Skeletal muscle tissue (tissue), 5 donors: ENCODE measurements at places on chromosomes 2 and 18. TPM values are rescaled to one million over a fixed set of nuclear protein-coding genes. Genes with fewer than 3 reads are reported as not detected.

Gene STARD6
- total RNA-seq = not detected

Gene CCDC74B
- total RNA-seq = not detected

Gene PLGLB1
- total RNA-seq = 2.1 TPM

Gene MAB21L4
- total RNA-seq = not detected

Gene AGXT
- not detected for total RNA-seq
